Fibroblast of gingiva (primary cell): ENCODE measurements at places on chromosomes 5 and 9.

DNA sequence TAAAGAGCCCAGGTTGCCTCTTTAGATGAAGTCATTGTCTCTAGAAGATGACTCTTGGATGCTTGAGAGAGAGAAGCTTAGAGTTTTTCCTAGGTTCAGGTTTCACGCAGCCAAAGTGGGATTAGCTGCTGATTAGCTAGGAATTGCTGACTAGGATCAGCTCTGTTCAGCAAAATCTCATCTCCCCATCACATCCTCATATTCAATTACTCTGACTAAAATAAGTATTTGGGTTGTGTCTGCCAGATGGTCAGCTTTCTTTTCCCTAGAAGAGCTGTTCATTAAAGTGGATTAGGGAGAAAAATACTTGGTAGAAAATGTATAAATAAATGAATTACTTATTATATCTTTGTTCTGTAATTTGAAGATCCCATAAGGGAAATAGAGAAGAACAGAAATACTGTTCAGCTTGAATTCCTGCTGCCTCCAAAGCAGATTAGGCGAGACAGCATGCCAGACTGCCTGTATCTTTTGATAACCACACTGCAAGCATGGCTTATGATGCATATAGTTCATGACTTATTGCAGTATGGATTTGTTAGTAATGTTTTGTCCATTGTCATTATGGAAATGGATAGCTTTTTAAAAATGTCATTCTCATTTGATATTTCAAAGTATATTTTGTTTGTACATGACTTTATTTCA lies 184.8 kb upstream of the CD180 start:
- no peak for DNase-seq

- no peak for DNase-seq
Observed at GRCh38 chr9:137145731-137146526, 7.0 kb downstream of the GRIN1 start.

GRCh38 chr9:99787556-99787955 lies 34.1 kb upstream of the NR4A3 start:
- DNase-seq, result no peak

GRCh38 chr5:11319836-11320580 lies 559.0 kb upstream of the DAP start:
- no peak for DNase-seq

- DNase-seq, result no peak
Observed at GRCh38 chr5:57199866-57200265, 26.0 kb downstream of the GPBP1 start.

- DNase-seq, result peak; percentile 24
Observed at GRCh38 chr5:144198386-144198785, 27.7 kb downstream of the KCTD16 start.

DNA sequence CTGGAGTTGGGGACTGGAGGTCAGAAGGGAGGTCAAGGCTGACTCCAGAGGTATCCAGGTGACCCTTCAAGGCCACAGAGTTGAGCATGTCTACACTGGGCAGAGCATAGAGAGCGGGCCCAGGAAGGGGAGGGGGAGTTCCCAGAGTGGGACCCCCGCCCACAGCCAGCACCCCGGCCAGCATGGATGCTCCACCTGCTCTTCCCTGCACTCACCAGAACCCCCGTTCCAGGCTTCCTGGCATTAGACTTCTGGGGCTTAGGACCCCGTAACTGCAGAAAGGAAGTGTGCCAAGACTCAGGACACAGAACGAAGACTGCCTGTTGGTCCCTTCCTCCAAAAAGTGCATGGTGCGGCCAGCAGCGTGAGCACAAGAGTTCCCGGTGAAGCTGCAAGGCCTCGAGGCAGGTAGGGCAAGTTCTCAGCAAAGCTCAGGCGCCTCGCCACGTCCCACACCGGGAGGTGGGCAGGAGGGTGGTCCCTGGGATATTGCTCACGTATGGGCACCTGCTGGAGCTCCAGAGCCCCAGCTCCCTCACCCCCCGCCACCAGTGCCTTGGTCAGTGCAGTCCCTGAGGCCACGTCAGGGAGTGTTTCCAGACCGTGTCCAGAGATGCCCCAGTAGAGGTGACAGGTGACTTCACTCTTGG lies 13.8 kb downstream of the ABO start:
- DNase-seq, result no peak

- DNase-seq, result no peak
Observed at GRCh38 chr5:109784687-109785086, 95.0 kb downstream of the MAN2A1 start.

DNA sequence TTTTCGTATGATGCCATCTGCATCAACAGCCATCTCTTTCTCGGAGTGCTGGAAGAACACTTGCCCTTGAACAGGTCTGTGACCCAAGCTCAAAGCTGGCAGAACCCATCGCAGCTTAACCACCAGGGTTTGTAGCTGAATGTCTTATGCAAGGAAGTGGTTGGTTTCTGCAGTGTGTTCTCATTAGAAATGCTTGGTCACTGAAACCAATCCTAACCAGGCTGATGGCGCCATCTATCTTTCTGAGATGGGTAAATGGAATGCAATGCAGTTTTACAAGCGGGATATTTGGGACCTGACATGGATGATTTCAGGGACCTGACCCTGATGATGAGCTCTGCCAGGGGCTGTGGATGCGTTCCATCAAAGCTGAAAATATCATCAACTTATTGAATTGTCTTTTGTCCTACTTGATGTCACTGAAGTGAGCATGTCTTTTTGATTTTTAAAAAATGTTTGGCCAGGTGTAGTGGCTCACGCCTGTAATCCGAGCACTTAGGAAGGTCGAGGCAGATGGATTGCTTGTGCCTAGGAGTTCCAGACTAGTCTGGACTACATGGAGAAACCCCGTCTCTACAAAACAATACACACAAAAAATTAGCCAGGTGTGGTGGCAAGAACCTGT lies 28.7 kb downstream of the DMRT3 start:
- peak; percentile 48 for DNase-seq

DNA sequence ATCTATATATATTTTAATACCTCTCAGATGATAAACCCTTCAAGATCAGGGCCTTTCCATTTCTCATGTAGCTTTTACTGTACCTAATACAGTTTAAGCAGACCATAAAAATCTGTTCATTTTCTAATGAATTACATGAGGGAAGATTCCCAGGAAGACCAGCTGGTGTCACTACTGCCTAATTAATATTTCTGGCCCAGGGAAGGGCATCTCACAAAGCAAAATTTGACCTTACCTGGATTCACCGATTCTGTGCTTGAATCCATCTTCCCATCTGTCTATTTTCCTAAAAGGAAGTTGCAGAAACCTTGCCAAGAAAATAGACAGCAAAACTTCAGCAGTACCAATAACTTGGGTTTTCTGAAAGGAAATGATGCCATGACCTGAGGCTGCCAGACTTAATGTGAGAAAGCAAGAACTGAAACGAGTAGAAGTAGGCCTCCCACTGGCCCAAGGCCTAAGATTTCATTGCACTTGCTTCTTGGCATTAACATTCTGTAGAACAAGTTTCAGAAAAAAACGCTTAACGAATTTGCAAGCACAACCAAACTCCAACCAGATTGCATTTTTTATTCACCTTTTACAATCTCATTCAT lies 83.0 kb upstream of the GLIS3 start:
- DNase-seq, result no peak

DNA sequence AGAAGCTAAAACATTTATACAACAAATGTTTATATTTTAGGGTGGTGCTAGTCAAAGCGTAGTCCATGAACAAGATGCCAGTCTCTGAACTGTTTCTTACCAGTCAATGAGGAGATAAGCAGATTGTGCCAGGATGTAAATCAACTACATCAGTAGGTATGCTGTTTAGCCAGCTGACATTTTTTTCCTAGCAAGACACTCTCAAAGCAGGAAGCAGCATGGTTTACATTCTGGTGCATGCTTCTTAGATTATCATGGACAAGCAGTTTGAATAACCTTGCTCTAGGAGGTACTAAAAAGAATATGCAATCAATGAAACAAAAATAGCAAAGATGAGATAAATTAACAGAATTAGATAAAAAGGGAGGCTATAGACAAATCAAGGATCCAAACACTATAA lies 17.0 kb downstream of the TICAM2 start:
- DNase-seq, result no peak

DNA sequence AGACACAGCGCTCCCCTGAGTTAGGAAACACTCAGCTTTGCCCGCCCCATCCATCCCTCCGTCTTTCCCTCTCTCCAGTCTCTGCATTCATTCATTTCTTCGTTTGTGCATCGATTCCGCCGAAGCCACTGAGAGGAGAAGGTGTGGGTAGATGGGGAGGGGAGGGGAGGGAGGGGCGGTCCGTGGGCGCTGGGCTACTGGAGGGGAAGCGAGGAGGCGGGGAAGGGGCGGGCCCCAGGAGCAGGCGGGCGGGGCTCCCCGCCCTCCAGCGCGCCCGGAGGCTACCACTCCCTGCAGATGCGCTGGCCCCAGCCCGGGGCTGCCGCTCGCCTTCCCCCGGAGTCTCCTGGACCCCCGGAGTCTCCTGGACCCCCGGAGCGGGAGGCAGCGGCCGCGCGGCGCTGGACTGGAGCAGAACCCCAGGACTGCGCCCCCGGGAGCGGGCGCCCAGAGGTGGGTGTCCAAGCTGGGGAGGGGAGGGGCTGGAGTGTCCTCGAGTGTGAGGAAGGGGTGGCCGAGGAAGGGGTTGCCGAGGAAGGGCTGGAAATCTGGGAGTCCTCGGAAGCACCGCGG lies 159.5 kb downstream of the C9orf152 start:
- DNase-seq, result peak; percentile 79

DNA sequence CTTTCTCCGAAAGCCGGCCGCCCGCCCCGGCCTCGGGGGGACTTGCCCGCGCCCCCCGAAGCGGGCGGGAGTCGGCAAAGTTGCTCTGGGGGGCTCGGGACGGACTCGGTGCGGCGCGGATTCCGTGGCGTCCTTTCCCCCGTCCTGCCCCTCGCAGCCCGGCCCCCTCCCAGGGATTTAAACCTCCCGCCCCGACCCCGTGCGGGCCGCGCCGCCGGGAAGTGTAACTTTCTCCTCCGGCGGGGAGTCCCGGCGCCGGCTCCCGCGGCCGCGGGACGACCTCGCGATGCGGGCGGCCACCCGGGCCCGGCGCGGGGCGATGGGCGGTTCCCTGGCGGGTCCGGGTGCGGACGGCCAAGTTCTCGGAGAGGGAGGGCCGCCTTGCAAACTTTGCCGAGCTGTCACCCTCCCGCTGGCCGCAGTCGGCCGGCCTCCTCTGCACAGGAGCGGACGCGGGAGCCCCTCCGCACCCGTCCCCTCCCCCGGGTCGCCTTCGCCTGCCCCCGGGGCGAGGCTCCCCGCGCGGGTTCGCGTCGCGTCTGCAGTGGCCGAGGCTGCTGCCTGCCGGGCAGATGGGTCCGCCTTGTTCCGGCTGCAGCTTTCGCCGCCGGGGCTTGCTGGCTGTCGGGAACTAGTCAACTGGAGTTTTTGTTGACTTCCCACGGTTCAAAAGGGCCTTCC lies 732 bp downstream of the PBX3 start:
- DNase-seq, result no peak

DNA sequence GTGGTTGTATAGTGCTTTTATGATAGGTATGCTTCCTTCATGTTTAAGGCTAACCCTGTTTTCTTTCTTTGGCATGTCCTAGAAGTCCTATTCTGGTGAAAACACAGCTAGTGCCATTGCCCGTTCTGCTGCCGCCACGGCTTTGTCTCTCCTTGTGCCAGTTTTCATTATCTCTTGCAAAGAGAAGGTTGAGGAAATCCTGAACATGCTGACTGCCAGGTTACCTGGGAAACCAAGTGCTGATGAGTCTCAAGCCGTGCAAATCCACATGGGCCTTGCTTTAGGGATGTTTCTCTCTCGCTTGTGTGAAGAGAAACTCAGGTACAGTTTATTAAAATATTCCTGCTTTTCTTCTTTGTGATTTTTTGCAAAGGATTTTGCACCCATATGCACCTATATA lies 102.2 kb downstream of the HACD4 start:
- DNase-seq, result no peak

DNA sequence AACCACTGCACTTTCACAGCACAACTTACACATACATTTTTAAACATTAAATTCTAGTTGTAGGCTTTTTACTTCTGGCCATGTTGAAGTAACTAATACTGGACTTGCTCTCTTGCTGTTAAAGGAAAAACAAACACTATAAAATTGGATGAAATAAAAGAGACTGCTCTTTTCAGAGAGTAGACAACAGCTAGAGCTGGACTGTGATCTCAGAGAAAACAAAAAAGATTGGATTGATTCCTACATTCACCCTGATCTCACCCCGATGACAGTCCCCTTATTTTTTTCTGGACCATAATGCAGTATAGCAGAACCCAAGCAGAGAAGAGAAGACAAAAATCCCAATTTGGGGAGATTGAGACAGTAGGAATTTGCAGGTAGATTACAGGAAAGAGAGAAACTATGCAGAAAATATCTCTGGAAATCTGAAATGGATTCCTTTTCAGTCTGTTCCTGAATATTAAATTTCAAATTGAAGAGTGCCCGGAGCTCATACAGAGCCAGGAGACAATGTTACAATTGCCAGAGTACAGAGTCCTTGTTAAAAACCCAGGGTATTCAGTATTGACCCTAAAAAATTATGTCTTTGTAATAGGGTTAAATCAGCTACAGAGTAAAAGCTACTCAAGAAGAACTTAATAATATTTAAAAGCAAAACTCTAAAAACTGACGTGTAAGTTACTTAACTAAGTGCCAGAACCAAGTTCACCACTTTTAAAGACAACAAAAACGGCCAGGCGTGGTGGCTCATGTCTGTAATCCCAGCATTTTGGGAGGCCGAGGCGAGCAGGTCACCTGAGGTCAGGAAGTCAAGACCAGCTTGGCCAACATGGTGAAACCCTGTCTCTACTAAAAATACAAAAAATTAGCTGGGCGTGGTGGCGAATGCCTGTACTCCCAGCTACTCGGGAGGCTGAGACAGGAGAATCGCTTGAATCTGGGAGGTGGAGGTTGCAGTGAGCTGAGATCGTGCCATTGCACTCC lies 208.6 kb downstream of the MPDZ start:
- no peak for DNase-seq

DNA sequence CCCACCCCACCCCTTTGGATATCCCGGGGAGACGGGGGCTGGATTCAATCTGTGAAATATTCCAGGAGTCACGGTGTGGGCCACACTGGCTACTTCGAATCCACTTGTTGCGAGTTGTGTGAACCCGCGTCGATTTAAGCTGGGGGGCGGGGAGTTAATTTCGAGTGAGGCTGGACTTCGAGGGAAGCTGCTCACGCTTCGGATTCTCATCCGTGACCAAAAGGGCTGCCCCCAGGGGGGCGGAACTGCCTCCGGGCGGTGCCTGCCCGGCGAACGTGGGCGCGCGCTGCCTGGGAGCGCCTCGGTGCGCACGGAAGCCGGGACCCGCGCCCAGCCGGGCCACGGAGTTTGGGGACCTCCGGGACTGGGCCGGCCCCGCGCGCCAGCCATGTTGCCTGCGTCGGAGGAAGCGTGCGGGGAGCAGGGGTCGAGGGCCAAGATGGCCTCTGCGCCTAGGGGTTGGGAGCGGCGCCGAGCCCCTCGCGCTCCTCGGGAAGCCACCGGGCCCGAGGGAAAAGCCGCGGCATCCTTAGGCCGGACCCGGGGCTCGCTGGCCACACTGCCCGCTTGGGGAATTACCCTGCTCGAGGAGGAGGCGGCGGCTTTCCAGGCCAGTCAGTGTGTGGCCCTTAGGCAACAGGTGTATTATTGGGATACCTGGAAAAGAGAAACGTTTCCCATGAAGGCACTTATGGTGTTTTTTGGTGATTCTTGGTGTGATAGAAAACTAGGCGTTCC lies 975 bp downstream of the OCLN start:
- DNase-seq, result no peak
